ENCODE measurements at places on chromosomes 2 and 18.

DNA sequence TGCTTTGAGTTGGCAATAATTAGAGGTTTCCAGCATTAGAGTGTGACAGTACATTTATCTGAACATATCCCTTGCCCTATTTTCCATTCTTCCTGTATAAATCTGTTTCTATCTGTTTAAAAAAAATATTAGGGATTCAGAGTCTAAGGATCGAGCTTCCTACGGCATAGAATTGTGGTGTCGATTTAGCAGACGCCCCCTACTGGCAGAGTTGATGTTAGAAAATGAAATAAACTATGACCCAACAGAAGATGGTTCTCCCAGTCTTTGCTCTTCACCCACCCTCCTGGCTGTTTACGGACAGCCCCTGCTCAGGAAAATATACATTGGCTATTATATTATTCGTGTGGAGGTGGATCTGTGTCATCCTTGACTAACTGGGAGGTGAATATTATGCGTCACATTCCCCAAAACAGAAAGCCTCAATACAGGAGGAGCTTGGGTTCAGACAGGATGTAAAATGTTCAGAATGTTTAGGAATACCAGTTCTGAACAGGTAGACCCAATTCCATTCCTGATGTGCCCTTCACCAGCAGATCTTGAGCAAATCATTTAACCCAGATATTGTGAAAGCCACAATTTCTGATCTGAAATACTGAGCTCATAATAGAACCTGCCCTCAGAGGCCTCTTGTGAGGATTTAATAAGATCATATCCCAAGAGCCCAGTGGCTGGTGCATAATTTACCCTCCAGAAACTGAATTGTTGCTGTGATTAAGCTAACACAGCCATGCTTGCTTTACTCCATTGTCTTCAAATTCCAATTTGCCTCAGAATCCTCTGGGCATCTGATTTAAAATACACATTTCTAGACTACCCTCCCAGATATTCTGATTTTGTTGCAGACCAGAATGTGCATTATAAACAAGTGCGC lies 10.8 kb upstream of the ERMN start:
- DNase-seq, result peak; percentile 52

- no peak for DNase-seq
Measured at GRCh38 chr2:218145124-218145523, 19.3 kb downstream of the CXCR2 start.

- DNase-seq, result no peak
Measured at GRCh38 chr2:12487253-12488004, 229.3 kb upstream of the TRIB2 start.

DNA sequence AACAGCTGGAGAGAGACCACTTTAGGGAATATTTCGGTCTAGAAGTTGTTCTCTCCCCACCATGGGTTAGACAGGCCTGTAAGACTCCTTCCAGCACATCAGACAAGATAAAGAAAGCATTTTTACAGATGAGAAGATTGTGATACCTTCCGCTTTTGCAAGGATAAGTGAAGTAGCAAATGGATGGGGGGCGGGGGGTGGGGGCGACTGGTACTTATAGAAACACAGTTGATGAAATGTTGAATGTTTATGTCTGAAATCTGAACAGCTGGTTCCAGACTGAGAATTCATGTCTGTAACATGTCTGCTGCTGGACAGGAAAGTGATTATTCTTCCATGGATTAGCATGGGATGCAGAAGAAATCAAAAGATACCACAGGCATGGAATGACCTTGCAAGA lies 90.5 kb upstream of the FN1 start:
- DNase-seq, result no peak

DNA sequence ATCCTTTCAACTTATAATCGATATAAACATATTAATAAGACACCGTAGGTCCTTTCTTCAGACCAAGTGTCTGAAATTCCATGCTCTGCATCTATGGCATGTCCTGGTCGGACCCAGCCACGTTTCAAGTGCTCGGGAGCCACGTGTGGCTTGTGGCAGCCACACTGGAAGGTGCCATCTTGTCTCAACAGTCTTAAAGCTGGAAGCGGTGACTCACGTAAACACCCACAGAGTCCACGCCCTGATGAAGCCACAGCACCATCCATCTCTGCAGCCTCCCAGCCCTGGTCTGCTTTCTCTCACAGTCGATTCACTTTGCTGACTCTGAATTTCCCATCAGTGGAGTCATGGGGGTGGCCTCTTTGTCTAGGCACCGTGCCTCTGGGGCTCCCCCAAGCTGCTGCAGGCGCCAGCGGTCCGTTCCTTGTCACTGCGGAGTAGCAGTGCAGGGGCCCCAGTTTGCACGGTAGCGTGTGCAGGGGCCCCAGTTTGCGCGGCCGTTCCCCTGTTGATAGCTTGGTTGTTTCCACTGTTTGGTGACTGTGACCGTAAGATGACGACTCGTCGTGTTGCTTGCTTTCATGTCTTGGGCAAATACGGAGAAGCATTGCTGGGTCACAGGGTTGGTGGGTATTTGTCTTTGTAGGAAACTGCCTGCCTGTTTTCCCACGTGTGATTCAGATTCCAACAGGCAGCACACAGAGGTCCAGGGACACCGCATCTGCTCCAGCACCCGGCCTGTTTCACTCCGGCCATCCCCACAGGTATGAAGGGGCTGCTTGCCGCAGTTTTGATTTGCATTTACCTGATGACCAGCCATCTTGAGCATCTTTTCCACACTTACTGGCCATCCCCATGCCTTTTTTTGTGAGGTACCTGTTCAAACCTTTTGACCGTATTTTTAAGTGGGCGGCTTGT lies 240.3 kb downstream of the HDAC4 start:
- no peak for DNase-seq

DNA sequence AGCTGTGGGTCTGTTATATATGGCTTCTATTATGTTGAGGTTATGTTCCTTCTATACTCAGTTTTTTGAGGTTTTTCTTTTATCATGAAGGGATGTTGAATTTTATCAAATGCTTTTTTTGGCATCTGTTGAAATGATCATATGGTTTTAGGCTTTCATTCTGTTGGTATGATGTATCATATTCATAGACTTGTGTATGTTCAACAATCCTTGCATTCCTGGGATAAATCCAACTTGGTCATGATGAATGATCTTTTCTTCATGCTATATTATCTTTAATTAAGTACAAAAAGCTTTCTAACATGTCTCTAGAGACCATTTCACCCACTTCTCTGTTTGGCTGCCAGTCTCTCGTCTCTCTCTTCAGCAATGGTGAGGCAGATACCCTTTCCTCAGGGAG lies 54.2 kb downstream of the MDH1 start:
- peak; percentile 21 for DNase-seq

DNA sequence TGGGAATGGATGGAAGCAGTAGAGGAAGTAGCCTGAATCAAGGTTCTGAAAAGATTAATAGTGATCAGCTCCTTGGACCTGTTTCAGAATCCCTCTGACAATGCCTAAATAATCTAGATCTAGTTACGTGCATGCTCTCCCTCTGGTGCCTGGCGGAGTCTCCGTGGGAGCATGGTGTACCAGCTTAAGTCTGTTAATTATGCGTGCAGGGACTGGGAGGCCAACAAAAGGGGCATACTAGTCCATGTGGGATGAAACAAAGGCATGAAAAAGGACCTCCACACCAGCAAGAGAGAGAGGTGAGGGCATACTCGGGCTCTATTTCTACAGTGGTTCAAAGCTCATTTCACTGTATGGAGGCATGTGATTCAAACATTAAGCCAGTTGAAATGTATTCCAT lies 200.3 kb downstream of the DPP4 start:
- no peak for DNase-seq

- DNase-seq, result no peak
Measured at GRCh38 chr2:240249423-240250149, 109.1 kb upstream of the OTOS start.

DNA sequence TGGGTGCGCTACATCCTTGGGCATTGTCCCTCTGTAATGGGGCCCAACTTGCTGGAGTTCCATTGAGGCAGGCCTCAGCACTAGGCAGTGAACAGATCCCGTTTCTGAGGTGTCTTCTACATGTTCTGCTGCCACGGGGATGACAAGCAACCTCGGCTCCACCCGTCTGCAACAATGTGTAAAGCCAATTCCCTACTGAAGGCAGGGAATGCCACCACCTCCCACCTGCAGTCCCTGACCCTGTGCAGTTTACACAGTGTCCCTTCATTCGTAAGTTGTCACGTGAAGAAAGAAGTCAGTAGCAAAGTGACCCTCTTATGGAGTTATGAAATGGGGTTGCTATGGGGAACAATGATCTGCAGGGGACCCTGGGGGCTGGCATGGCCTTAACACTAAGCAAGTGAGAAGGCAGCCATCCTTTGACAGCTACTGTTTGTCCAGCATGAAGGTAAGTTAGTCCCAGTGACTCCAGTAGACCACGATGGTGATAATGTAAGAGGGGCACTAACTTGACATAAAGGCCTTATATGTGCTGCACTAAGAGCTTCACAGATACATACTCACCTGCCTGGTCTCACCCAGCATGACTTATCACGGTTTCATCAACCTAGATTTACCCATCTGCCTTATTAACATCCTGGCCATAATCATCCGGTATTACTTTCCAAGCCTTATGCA lies 130.6 kb upstream of the ZSWIM2 start:
- no peak for DNase-seq

DNA sequence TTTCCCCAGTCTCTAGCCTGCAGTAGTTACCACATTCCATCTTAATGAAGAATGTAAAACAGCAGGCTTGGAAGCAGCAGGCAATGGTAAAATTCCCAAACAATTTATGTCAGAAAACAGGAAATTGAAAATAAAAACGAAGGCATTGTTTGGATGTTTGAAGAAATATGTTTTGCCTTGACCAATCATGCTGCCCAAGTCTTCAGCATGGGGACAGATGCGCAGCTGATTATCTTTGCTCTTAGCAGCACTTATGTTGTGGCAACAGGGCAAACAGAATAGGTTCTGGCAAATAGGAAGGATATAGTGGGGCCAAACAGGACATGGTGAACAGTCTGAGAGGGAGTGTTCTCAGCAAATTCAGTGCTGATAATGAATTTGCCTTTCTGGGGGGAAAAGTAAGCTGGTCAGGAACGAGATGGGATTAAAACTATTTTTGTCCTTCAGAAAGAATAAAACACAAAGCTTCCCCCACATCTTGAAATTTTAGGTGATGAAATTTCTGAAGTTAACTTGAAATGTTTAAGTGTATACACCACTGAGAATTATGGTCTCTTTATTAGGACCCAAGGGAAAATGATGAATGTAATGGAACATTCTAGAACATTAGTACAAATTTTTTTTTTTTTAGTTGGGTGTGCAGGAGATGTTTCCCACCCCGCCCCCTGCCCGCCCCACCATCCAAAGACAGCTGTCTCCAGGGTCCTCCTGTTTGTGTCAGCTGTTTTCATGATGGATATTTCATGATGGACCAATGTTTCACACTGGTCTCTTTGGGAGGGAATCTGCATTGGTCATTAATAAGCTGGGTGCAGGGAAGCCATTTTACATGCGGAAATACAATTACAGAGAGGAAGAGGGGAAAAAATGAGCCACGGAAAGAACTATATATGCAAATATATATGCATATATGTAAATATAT lies 239.5 kb upstream of the REV1 start:
- DNase-seq, result no peak

DNA sequence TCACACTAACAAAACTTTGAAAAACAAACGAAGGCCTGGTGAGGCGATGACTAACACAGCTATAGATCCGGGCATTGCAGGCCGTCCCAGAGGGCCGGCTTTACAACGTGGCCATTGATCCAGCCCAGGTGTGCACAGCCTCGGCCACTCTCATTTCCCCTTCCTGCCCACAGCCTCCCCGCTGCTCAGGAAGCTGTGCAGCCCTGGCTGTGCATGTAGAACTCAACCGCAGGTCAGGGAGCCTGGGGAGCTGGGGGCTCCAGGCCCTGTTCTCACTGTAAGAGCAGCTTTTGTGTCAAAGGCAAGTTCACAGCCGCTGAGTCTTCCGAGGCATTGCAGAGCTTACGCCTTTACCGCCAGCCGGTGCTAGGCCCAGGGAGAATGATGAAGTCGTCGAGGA lies 87.2 kb downstream of the LONRF2 start:
- DNase-seq, result no peak

DNA sequence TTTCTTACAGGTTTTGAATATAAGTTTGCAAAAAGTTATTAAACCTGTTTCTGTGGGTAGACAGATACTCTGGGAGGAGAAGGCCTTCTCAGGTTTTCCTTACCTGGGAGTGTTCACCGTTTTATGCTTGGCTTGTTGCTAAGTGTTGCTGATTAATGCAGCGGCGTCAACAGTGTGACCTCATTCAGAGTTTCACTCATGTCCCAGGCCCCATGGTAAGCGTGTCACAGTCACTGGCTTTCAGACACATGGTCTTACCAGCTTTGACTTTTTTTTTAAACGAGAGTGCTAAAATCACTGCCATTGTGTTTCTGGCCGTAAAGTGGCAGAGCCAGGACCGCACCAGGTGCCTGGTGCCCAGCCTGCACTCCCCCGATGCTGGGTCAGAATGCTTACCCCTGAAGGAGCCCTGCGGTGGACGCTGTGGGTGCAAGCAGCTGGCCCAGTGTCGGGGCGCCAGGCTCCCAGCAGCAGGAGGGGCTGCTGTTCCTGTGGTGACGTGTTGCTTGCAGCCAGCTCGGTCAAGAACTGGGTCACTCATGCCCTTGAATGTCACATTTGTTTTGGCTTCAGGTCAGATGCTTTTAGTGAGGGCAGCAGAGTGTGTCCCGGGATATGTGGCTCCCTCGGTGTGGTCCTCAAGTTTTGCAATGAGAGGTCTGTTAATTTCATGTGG lies 3.5 kb downstream of the CAPN10 start:
- no peak for DNase-seq

- peak; percentile 5 for DNase-seq
Measured at GRCh38 chr2:207601774-207602173, 23.4 kb downstream of the METTL21A start.

GRCh38 chr18:32317651-32318050 lies 127.8 kb downstream of the MEP1B start:
- peak; percentile 36 for DNase-seq

DNA sequence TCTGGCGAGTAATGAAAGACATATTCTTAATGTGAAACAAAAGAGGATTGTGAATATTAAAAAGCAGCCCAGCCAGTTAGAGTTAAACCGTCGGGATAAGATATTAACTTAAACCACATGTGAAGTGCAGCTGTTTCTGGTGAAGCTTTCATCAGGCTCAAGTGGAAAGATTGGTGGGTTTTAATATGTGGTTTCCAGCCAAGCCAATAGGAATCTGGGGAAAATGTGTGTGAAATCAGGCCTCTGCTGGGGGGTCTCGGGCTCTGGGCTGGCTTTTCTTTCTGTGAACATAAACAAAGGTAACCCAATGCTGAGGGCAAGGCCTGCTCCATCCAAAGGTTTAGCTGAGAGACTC lies 279.6 kb downstream of the SLC4A3 start:
- no peak for DNase-seq

GRCh38 chr18:41973983-41974382 lies 18.9 kb downstream of the PIK3C3 start:
- no peak for DNase-seq

- DNase-seq, result no peak
Measured at GRCh38 chr18:48957136-48957535, 6.4 kb upstream of the SMAD7 start.

DNA sequence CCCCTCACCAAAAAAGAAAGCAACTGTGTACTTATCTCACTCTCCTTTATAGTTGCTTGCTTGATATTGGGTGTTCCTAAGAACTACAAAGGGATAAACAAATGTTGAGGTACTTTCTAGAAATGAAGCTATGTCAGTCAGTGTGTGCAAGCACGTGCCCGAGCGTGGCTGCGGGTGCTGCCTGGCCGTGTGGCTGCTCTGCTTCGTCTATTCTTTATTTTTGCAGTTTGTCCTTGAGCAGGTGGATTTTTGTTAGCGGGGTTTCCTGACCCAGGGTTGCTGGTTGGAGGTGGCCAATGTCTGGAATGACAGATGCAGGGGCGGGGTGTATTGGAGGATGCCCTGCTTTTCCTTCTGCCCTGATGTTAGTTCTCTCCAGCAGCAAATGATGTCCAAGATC lies 62.6 kb downstream of the ACOXL start:
- no peak for DNase-seq
